CD8-positive, alpha-beta memory T cell (primary cell): ENCODE measurements at places on chromosomes 7 and 10.

- no peaks in the 10 kb centered on the region for H3K36me3 ChIP-seq
- H3K4me3 ChIP-seq: no peak overlapping the region
- no peak for DNase-seq
- H3K4me1 ChIP-seq: no peaks in the 10 kb centered on the region
- no peak overlapping the region for H3K27ac ChIP-seq
Observed at GRCh38 chr7:64885520-64886240, 17.4 kb upstream of the ZNF273 start.

DNA sequence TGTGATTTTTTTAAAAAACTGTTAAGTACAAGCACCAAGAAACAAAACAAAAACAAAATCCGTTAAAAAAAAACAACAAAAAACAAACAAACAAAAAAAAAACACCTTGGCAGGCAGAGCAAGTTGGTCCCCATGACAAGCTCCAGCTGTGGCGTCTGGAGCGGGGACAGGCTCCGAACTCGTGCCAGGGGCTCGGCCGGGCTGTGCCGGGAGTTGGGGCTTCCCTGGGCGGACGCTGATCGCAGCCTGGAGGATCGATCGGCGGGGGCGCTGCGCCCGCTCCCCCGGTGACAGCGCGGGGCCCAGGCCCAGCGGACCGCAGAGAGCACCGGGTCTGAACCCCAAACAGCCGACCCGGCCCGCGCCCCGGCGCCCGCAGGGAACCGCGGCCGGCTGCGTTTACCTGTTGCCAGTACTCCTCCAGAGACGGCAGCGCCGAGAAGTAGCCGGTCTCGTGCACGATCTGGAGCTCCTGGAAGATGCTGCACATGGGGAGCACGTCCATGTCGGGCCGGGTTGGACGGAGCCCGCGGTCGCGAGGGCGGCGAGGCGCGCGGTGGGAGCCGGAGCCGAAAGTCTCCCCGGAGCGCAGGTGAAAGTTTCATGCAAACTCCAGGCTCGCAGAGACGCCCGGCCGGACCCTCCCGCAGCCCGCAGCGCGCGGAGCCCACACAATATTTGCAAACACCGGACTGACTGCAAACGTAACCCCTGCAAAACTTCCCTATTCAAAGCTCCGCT lies at the start of gene KLF6:
KLF6 (minus strand) TSS at position 700 of the 741 bp plus-strand sequence; CDS start at position 505, 195 bp downstream.
- no peak for DNase-seq
- H3K4me3 ChIP-seq: peak within 1 kb of the TSS; percentile 93
- H3K36me3 ChIP-seq: peaks cover 23% of the 10 kb centered on the region
- H3K27me3 ChIP-seq: no peaks in the 10 kb centered on the region
- H3K4me1 ChIP-seq: peaks cover 33% of the 10 kb centered on the region
- peak within 1 kb of the TSS; percentile 100 for H3K27ac ChIP-seq

DNA sequence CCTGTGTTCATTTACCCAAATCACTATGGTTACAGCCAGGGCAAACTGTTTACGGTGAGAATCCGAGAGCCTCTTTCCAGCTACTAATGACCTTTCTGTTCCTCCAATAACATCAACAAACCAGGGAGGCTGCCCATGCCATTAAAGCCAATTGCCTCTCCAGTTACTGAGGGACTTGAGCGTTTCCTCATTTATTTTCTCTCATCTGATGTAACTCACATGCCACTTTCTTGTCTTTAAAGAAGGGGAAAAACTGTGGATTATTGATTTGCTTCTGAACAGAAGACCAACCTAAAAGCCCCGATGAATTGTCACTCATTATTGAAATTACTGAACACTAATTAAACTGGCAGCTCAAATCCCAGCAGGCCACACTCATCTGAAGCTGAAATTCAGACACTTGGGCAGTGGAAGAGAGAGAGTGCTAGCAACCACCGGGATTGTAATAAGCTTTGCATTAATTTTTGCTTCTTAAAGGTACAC lies 595.8 kb upstream of the MKI67 start:
- H3K27me3 ChIP-seq: no peaks in the 10 kb centered on the region
- no peak for DNase-seq
- no peaks in the 10 kb centered on the region for H3K36me3 ChIP-seq
- H3K4me1 ChIP-seq: no peaks in the 10 kb centered on the region

DNA sequence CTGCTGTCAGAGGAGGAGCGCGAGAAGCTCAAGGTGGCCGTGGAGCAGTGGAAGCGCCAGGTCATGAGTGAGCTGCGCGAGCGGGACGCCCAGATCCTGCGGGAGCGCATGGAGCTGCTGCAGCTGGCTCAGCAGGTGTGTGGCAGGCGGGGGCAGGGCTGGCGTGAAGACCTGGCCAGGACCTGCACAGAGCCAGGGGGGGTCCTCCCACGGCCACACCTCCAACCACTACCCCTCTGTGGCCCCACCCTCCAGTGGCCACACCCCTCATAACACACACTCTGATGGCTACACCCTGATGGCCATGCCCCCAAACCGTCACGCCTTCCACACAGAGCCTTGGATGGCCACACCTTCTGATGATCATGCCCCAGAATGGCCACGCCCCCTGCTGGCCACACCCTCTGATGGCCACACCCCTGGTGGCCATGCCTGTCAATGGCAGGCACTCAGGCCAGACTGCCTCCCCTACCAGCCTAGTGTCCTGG lies 23.4 kb upstream of the DPYSL4 start:
- no peak overlapping the region for H3K4me3 ChIP-seq
- H3K27ac ChIP-seq: no peak overlapping the region
- no peaks in the 10 kb centered on the region for H3K27me3 ChIP-seq
- H3K36me3 ChIP-seq: no peaks in the 10 kb centered on the region
- peaks cover 28% of the 10 kb centered on the region for H3K4me1 ChIP-seq

- H3K36me3 ChIP-seq: no peaks in the 10 kb centered on the region
- H3K27ac ChIP-seq: no peak overlapping the region
- H3K4me1 ChIP-seq: no peaks in the 10 kb centered on the region
Observed at GRCh38 chr10:130871406-130871805, 440.1 kb downstream of the TCERG1L start.

DNA sequence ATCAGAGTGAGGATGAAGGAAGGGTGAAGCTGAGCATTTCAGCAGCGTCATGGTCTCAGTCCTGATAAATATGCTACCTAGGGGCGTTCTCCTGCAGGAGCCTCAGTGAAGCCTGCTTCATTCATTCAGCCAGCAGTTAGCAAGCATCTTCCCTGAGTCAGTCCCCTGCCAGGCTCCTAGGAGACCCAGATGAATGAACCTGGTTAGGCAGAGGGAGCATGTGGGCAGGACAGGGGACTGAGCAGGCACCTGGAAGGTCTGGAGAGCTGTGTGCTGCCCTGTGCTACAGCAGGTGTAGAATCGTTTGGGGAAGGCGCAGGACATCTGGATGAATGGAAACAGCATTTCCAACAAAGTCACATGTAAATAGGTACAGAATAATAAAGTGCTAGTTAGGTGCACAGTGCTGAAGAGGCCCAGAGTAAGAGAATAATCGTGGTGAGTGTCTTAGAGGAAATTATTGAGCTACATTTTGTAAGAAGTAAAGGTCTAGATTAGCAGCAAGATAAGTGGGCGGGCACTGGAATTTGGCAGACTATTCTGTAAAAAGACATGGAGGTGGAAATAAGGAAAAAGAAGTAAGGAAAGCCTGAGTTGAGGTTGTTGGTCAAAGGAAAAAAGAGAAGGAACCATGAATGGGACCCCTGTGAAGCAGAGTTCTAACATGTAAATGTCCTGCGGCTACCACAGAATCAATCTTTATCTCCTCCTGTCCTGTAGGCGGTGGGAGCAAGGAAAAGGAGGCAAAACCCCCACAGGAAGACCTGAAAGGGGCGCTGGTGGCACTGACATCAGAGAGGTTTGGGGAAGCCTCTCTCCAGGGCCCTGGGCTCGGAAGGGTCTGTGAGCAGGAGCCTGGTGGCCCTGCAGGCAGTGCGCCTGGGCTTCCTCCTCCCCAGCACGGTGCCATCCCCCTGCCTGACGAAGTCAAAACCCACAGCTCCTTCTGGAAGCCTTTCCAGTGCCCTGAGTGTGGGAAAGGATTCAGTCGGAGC lies 12.0 kb downstream of the ZSCAN25 start:
- no peaks in the 10 kb centered on the region for H3K27me3 ChIP-seq
- DNase-seq: no peak
- peaks cover 23% of the 10 kb centered on the region for H3K4me1 ChIP-seq
- H3K36me3 ChIP-seq: peaks cover 34% of the 10 kb centered on the region
- H3K4me3 ChIP-seq: no peak overlapping the region

DNA sequence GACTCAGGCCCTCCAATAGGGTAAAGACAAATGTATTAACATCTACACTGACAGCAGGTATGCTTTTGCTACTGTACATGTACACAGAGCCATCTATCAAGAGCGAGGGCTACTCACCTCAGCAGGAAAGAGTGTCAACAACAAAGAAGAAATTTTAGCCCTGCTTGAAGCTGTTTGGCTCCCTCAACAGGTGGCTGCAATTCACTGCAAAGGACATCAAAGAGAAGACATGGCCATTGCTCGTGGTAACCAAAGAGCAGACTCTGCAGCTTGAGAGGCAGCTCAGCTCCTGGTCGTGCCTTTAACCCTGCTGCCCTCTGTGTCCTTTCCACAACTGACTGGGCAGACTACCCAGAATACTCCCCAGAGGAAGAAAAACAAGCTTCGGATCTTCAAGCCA lies 5.1 kb downstream of the AKR1B15 start:
- no peak overlapping the region for H3K27ac ChIP-seq
- no peak for DNase-seq
- no peaks in the 10 kb centered on the region for H3K36me3 ChIP-seq
- no peaks in the 10 kb centered on the region for H3K4me1 ChIP-seq

- DNase-seq: no peak
- no peak overlapping the region for H3K27ac ChIP-seq
- H3K27me3 ChIP-seq: no peaks in the 10 kb centered on the region
- no peaks in the 10 kb centered on the region for H3K4me1 ChIP-seq
- H3K36me3 ChIP-seq: no peaks in the 10 kb centered on the region
Observed at GRCh38 chr10:84108797-84109196, 30.5 kb upstream of the GHITM start.

DNA sequence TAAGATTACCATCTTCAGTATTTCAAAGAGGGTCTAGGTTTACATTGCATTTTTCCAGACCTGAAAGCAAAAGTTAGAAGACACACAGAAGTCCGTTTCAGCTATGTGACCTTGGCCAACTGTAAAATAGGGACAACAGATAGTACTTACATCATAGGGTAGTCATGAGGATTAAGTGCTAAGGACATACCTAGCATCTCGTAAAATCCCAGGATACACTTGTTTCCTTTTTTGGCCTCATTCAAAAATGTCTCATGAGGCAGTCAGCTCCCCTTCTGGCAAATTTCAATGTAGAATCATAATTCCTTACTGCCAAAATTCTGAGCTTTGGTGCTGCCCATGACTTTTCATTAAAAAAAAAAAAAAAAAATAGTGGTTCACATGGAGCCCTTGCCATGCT lies 6.4 kb upstream of the DUSP5 start:
- no peaks in the 10 kb centered on the region for H3K27me3 ChIP-seq
- H3K36me3 ChIP-seq: no peaks in the 10 kb centered on the region
- H3K27ac ChIP-seq: no peak overlapping the region

DNA sequence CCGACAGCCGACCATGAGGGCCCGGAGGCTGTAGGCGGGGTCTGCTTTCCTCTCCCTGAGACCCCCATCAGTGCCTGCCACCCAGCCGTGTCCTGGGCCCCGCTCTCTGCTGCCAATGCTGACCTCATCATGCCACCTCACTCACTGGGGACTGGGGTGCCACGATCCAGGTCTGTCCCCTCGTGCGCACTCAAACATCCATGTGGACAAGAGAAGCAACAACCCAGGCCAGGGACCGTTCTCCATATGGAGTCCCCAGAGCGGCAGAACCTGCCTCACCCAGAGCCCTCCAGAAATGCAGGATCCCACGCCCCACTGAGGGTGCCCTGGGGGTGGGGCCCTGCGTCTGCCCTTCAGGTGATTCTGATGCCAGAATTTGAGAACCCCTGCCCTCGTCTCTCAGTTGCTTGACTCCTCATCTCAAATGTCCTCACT lies 210.0 kb upstream of the PPP2R2D start:
- no peaks in the 10 kb centered on the region for H3K27me3 ChIP-seq
- H3K4me1 ChIP-seq: no peaks in the 10 kb centered on the region
- no peak overlapping the region for H3K4me3 ChIP-seq
- no peaks in the 10 kb centered on the region for H3K36me3 ChIP-seq
- DNase-seq: peak; percentile 37

DNA sequence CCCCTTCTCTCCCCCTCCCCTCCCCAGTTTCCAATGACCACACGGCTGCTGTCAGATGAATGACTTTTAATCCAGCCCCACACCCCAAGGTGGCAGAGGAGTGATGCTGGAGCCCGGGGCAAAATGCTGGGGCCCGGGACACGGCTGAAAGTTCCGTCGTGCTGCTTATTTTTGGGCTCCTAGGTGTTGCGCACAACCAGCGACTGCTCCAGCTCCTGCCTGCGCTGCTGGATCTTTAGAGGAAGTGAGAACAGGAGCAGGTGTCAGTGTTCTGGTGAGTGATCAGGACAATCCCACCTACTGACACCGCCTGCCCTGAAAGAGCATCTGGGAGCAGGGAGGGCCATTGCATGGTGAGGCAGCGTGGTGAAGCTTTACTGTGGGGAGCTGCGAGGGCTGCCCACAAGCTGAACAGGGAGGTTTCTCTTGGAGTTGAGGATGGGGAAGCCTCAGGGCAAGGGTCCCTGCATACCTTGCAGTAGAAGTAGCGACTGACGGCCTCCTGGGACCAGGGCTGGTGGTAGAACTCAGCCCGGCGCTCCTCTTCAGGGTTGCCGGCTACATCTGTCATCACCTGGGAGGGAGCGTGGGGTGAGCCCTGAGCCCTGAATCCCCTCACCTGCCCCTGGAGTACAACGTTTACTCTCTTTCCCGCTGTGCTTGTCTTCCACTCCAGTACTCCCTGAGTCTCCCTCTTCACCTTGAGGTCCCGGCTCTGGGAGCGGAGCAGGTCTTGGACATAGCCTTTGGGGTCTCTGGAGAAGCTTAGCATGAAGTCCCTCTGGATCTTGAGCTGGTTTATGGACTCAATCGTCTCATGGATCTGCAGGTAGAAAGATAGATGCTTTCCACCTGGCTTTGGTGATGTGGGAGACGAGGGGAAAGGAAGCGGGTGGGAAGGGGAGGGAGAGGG lies 6.9 kb downstream of the CHPF2 start:
- peaks cover 9% of the 10 kb centered on the region for H3K36me3 ChIP-seq
- H3K27me3 ChIP-seq: no peaks in the 10 kb centered on the region
- peaks cover 19% of the 10 kb centered on the region for H3K4me1 ChIP-seq
- DNase-seq: no peak
- H3K27ac ChIP-seq: no peak overlapping the region
- H3K4me3 ChIP-seq: no peak overlapping the region

GRCh38 chr10:23099816-23100215 lies 4.4 kb downstream of the MSRB2 start:
- no peaks in the 10 kb centered on the region for H3K36me3 ChIP-seq
- H3K27ac ChIP-seq: no peak overlapping the region
- H3K4me1 ChIP-seq: peaks cover 16% of the 10 kb centered on the region
- H3K27me3 ChIP-seq: no peaks in the 10 kb centered on the region
- H3K4me3 ChIP-seq: no peak overlapping the region

- no peak for DNase-seq
- no peaks in the 10 kb centered on the region for H3K36me3 ChIP-seq
- no peaks in the 10 kb centered on the region for H3K4me1 ChIP-seq
- H3K27ac ChIP-seq: no peak overlapping the region
Observed at GRCh38 chr10:84574102-84574501, 245.7 kb downstream of the CCSER2 start.
